ENCODE measurements at places on chromosomes 6 and 20.

- no peak for DNase-seq
Observed at GRCh38 chr6:115668211-115668610, 392.5 kb downstream of the FRK start.

DNA sequence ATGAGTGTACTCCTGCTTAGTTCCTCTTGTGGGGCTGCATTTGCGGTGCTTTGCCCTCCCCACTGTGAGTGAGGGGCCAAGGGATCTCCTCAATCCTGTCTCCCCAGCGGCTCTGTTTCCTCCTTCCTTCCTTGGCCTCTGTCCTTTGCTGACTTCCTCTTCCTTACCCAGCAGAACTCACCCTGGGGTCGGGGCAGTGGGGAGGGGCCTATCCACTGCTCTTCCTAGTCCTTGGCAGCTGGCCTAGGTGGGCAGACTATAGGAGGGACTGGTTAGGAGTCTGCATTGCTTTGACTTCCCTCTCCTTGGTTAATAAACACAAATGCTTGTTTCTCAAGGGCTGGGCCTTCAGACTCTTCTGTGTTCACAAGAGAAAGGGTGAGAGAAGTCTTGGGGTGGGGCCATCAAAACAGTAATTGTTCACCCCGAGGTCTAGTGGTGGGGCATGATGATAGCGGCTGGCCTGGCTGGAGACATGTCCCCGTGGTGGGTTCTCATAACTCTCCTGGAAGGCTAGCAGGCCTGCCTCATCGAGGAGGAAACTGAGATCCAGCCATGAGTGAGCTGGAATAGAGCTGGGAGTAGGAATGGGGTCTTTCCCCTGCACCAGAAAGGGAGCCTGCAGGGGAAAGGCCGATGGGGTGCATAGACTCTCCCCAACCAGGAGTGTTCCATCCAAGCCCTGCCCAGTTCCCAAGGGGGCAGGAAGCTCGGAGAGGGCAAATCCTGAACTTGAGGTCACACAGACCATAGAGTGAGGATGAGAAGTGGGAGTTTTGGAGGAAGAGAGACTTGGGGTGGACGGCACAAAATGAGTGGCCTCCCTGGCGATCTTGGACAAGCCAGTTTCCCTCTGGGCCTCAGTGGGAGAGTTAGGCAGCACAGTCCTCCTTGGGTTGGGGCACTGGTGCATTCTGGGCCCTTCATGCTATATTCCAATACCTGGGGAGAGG, 12.7 kb downstream of the FAM110A start:
- DNase-seq: no peak

DNA sequence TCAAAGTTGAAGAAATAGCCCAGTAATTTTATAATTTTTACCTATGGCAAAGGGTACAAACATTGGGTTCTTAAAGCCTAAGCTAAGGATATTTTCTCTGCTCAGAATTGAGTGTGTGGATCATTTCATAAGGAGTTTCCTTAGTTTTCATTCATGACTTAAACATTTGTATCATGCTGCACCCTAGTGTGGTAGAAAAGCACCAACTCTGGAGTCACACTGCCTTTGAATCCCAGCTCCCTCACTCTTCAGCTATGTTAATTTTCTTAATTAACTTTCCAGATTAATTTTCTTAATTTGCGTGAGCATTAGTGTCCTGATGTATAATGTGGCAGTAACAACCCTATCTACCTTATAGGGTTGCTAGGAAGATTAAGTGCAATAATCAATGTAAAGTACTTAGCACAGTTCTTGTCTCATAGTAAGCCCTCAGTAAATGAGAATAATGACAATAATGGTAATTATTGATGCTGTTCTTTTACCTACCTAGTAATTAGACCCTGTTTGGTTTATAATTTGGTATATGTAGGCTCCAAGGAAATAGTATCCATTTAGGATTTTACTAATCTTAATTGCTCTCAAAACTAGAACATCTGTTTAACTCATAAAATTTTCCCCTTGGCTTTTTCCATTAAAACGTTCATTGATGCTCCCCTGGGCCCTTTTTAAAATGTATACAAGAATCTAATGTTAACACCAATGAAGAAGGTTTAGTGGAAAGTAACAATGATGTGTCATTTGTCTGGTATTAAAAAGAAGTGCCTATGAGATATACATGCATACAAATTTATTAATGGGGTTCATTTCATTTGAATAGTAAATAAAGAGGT, 31.6 kb downstream of the DSE start:
- DNase-seq: no peak

- no peak for DNase-seq
Observed at GRCh38 chr6:160931378-160932310, 59.9 kb upstream of the MAP3K4 start.

All from epithelial cell of proximal tubule (primary cell).